Activated naive CD4-positive, alpha-beta T cell (primary cell): ENCODE measurements at places on chromosomes 7 and 10.

- DNase-seq = no peak
Observed at GRCh38 chr7:76310102-76310957, 7.9 kb downstream of the HSPB1 start.

GRCh38 chr7:114466917-114467316 lies 52.3 kb downstream of the FOXP2 start:
- no peak for DNase-seq

DNA sequence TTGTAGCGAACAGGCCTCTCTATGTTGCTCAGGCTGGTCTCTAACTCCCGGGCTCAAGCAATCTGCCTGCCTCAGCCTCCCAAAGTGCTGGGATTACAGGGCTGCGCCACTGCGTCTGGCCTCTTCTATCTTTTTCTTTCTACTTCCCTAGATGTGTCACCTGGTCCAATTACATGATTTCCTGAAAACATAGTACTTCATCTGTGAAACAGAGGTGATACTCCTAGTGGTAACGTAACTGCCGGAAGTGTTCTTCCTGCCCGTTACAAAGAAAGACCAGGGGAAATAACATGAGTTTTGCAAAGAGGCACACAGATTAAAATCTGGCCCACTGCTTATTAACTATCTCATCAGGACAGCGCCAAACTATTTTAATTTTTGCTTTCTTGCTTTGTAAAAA lies 18.4 kb upstream of the HGF start:
- DNase-seq = no peak

- no peak for DNase-seq
Observed at GRCh38 chr7:28754027-28754426, 204.1 kb downstream of the TRIL start.

- no peak for DNase-seq
Observed at GRCh38 chr7:101172854-101173751, 7.0 kb downstream of the NAT16 start.

DNA sequence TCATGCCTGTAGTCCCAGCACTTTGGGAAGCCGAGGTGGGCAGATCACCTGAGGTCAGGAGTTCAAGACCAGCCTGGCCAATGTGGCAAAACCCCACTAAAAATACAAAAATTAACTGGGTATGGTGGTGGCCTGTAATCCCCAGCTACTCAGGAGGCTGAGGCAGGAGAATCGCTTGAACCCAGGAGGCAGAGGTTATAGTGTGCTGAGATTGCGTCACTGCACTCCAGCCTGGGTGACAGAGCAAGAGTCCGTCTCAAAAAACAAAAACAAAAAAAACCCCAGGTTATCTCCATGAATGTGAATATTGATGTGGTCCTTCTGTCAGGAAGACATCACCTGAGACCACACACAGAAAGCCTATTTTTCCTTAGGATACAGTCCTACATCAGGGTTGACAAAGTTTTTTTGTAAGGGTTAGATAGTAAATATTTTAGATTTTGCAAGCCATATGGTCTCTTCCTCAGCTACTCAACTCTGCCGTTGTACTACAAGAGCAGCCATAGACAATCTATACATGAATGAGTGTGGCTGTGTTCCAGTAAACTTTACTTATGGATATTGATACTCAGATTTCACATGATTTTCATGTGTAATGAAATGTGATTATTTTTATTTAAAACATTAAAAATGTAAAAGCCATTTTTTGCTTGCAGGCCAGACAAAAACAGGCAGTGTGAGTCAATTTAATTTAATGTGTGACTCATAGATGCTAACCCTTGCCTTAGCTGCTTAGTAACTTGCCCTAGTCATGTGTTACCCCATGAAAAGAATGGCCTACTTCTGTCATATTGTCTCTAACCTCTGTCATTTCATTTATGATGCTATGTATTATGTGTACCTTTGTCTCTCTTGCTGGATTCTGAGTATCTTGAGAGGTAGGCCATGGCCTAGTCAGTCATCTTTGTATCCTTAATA lies 78.1 kb downstream of the TPST1 start:
- DNase-seq = no peak

DNA sequence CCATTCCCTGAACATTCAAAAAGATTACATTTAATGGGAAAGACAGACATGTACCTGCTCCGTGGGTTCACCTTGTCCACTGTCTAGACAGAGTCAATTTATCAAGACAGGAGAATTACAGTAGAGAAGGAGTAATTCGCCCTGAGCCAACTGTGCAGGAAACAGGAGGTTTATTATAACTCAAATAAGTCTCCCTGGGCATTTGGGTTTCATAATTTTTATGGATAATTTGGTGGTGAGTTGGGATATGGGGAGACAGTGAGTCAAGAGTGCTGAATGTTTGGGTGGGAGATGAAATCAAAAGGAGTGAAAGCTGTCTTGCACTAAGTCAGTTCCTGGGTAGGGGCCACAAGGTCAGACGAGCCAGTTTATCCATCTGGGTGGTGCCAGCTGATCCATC lies 165.9 kb upstream of the NAMPT start:
- DNase-seq = no peak

GRCh38 chr7:112453505-112454171 lies 3.4 kb downstream of the IFRD1 start:
- no peak for DNase-seq

DNA sequence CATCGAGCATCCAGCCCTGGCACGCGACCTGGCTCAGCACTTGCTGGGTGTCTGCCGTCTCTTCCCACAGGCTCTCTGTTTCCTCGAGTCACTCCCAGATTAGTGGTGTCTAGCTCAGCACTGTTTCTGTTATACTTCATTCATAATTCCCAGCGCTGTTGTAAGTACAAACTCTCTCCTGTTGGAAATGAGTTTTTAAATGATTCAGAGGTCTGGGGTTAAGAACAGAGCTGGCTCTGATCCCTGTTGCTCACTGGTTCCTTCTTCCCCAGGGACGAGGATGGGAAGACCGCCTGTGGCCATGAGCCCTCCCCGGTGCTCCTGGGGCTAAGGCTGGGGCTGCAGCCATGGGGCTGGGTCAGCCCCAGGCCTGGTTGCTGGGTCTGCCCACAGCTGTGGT lies 17.3 kb upstream of the C10orf95 start:
- DNase-seq = no peak

DNA sequence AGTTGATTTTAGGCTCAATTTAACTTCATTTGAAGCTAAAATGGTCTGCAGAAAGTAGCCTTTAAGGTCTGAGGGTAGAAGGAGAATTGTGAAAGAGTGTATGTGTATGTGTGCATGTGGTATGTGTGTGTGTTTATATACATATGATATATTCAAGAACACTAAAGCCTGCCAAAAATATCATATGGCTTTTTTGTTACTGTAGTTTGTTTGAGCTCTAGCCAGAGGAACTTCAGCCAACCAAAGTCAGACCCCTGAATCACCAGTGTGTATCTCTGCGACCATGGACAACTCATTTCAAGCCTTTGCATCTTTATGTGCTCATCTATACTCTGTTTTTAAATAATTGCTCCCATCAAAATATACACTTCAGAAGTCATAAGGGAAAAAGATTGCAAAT lies 58.4 kb upstream of the HDAC9 start:
- DNase-seq = no peak

DNA sequence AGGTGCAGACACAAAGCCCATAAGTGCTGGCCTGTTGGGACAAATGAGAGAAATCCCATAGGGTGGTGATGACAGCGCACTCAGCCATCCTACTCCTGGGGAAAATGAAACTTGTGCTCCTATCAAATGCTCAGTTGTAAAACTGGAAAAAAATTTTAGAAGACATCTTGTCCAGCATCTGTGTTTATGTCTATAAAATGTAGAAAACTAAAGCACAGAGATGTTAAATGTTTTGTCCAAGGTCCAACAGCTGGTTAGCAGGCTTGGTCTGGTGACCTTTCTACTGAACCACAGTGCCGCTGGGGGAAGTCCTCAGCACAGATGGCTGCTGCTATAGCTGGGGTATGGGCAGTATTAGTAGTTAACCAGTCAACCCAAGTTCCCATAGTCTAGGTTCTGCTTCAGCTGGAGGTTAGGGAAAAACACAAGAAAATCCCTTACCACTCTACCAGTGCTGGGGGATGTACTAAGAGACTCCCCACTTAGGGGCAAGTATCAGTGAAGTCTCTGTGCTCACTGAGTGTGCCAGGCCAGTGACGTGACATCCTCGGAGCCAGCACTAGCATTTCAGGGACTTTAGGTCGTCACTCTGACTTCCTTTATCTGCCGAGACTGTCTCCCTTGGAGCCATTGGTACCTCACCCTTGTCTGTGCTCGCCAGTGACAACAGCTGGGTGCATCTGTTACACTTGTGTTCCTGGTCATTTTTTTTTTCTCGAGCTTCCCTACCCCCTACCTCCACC lies 1.9 kb downstream of the TSPAN33 start:
- no peak for DNase-seq

DNA sequence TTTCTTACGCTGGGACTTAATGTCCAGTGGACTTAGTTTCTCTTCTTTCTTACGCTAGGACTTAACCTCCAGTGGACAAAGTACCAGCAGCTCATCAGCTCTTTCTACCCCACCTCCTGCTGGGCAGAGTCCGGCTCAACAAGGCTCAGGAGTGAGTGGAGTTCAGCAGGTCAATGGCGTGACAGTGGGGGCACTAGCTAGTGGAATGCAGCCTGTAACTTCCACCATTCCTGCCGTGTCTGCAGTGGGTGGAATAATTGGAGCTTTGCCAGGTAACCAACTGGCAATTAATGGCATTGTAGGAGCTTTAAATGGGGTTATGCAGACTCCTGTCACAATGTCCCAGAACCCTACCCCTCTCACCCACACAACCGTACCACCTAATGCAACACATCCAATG lies 199.7 kb downstream of the MLLT10 start:
- DNase-seq = no peak

DNA sequence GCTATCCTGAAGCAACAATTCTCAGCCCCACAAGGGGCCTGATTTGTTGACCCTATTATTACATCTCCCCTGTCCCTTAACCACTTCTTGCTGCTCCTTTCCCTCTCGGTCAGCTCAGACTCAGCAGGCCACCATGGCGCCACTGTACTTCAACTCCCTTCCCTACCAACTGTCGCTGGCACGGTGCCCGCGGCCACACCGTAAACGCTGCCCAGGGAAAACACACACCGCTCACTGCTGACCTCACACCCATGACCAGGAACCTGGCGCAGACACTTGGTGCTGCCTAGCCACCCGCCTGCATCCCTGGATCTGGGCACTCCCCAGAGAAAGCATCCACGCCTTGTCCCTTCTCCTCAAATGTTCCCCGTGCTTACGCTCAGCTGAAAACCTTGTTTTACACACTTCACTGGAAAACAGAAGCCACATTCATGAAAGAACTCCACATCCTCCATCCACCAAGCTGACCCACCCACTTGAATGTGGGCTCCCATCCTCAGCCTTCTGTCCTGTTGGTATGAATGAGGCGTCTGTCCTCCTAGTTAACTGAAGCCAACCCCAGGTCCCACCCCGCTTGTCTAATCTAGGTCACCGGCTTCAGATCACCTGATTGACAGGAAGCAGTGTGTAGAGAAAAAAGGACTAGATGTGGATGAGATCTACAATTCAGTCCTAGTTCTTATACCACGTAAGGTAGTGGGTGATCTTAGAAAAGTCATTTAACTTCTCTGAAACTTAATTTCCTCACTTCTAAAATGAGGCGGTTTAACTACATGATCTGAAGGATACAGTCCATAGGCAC lies 28.5 kb upstream of the CRYGN start:
- DNase-seq = no peak

DNA sequence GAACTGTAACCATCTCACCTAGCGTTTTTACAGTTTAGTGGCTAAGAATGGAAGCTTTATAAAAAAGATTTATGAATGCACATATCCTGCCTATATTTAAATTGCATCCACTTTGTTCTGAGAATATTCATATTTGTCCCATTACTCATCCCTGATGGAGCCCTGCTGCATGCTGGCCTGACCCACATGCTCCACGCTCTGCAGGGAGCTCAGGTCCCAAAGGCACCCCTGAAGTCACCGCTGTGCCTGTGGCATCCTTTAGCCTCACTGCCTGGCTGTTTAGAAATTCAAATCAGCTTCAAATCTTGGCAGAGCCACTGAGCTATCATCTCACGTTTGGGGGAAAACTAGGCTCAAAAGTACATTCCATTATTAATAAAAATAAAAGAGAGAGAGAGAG lies 24.4 kb downstream of the C10orf90 start:
- no peak for DNase-seq

DNA sequence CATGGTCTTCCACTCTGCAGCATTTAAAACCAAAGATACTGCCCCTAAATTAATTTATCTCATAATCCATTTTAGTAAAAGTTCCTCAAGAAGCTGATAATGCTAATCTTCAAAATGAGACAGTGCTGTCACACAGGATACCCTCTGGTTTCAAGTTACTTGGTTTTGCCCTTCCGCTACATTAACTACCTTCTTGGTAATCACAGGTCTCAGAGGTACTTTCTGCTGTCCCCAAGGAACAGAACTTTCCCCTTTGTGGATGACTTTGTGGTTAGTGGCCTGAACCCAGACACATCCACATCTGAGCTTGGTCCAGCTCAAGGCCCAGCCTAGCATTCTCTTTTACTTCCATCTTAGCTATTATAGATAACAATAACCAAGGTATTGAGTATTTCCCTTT lies 88.8 kb upstream of the TMEM26 start:
- DNase-seq = no peak

GRCh38 chr10:120806081-120806480 lies 45.1 kb upstream of the WDR11 start:
- no peak for DNase-seq

- no peak for DNase-seq
Observed at GRCh38 chr10:13707156-13707881, 120.6 kb downstream of the PRPF18 start.

DNA sequence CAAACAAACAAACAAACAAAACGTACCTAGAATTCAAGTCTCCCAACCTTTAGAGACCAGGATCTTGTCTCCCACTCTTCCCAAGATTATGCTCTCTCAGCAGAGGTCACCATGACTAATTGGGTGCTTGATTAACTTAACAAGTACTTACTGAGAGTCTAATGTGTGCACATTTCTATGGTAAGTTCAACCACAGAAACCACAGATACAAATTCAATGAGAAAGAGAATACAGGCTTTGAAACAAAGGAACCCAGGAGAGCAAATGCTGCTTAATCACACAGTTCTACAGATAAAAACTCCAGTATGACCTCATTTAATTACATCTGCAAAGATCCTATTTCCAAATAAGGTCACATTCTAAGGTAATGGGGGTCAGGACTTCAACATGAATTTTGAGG lies 142.8 kb downstream of the DNAJC1 start:
- no peak for DNase-seq

- DNase-seq = no peak
Observed at GRCh38 chr10:28139138-28139537, 140.3 kb upstream of the ODAD2 start.

GRCh38 chr7:74026903-74027682 lies 880 bp upstream of the ELN start:
- DNase-seq = peak; percentile 19

GRCh38 chr7:26944501-26945358 lies 80.3 kb upstream of the SKAP2 start:
- no peak for DNase-seq
